H1 (cell line): ENCODE measurements at places on chromosomes 7 and 10. TPM values are rescaled to one million over a fixed set of nuclear protein-coding genes. Genes with fewer than 3 reads are reported as not detected.

Gene MRPL32
- 94.0 and 97.2 TPM in 2 replicates for total RNA-seq

Gene MACROH2A2
- 7.8 and 7.9 TPM in 2 replicates for total RNA-seq

Gene SLC16A12
- total RNA-seq: 1.6 and 2.0 TPM in 2 replicates

Gene HPSE2
- 0.38 and 0.58 TPM in 2 replicates for total RNA-seq

Gene LIPF
- not detected in 2 replicates for total RNA-seq

Gene SFTPA2
- total RNA-seq: not detected in 2 replicates

Gene DNAJC9
- 29.2 and 32.2 TPM in 2 replicates for total RNA-seq

Gene RFC2
- 85.4 and 90.5 TPM in 2 replicates for total RNA-seq

Gene FZD1
- 0.88 and 0.91 TPM in 2 replicates for total RNA-seq

Gene TRUB1
- total RNA-seq: 21.2 and 22.2 TPM in 2 replicates

GRCh38 chr10:17229016-17229716 lies 1.1 kb downstream of the VIM start:
- peaks cover 4% of the 10 kb centered on the region for H3K36me3 ChIP-seq
- H3K4me3 ChIP-seq: peak overlapping the region; percentile 81
- peaks cover 12% of the 10 kb centered on the region for H3K4me1 ChIP-seq
- H3K27ac ChIP-seq: no peak overlapping the region
- no peak for DNase-seq

DNA sequence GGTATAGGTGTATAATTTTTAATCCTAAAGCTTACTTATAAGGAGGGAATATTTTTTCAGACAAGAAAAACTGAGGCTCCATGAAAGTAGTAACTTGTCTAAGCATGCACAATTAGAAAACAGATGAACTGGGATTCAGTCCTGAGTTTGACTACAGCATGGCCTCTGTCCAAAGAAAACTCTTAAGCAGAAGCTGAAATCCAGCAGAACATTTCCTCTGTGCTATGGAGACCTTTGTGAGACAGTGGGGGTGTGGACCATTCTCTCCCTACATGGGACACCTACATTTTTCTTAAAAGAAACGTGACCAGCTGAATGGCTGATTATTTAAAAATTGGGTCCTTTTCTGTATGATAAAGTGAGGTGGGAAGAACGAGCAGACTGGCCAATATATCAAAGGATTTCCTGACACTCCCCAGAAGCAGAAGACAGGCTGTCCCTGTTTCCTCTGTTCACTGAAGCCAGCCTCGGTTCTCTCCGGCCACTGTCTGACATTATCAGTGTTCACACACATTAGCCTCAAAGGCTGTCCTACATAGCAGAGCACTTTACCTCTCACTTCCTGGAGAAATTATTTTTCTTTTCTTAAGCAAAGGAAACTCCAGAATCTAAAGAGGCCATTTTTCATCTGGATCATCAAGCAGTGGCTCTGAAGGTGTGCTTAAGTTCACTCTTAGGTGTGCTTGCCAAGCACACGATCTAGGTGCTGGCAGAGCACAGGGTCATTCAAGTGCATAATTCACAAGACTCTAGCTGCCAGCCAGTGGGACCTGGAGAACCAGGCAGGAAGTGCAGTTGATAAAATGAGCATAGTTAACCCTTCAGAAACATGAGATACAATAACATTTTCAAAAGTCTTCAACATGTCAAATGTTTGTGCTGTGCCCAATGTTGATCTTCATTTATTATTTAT lies 40.4 kb upstream of the KIAA1217 start:
- no peak overlapping the region for H3K27ac ChIP-seq
- DNase-seq: no peak
- H3K4me3 ChIP-seq: no peak overlapping the region
- H3K36me3 ChIP-seq: no peaks in the 10 kb centered on the region
- H3K27me3 ChIP-seq: no peaks in the 10 kb centered on the region

GRCh38 chr7:43290978-43291377 lies 178.5 kb downstream of the HECW1 start:
- peak overlapping the region; percentile 79 for H3K27ac ChIP-seq
- no peak overlapping the region; the same call in 1 of the 2 replicates for H3K4me3 ChIP-seq
- no peaks in the 10 kb centered on the region for H3K27me3 ChIP-seq
- H3K36me3 ChIP-seq: no peaks in the 10 kb centered on the region
- H3K4me1 ChIP-seq: peaks cover 25% of the 10 kb centered on the region

- H3K27ac ChIP-seq: no peak overlapping the region
- H3K4me1 ChIP-seq: peaks cover 28% of the 10 kb centered on the region
- H3K4me3 ChIP-seq: no peak overlapping the region
- H3K36me3 ChIP-seq: no peaks in the 10 kb centered on the region
Observed at GRCh38 chr10:129966370-129966888, 2.4 kb upstream of the EBF3 start.

DNA sequence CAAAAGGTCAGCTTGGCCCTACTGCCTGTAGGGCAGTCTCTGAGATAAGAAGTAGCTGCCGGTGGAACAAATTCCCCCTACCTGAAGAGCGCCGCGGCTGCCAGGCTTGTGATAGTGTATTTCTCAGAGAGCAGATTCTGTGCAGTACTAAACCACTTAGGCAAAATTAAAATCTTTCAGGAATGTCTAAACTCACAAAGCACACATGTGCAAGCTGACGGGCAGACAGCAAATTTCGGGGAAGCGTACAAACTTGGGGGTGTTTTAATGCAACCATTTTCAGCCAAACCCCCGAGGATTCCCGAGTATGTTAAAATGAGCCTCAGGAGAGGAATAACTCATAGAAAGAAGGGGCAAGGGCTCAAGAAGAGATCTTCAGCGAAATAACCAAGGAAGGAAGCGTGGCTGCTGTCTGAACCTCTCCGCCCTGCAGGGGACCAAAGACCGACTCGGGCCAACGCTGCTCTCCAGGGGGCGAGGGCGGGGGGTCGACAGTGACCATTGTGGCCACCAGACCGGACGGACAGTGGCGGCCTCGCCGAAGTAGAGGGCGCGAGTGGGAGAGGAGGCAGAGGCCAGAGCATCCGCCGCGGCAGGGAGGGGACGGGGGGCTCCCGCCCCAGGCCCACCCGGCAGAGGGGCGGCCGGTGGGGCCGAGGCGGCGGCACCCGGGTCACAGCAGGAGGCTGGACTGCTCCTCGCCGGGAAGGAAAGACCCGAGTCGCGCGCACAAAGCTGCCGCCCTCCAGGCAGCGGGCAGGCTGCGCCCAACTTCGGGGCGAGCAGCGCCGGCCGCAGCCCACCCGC lies 819 bp downstream of the HYCC1 start:
- no peaks in the 10 kb centered on the region for H3K4me1 ChIP-seq
- H3K4me3 ChIP-seq: peak overlapping the region; percentile 94
- peak; percentile 66 for DNase-seq
- H3K36me3 ChIP-seq: no peaks in the 10 kb centered on the region

- no peaks in the 10 kb centered on the region for H3K27me3 ChIP-seq
- no peaks in the 10 kb centered on the region for H3K4me1 ChIP-seq
- DNase-seq: no peak
- H3K27ac ChIP-seq: no peak overlapping the region
Observed at GRCh38 chr7:134042307-134042706, 84.8 kb upstream of the LRGUK start.

GRCh38 chr7:67453580-67454380 lies 457.1 kb downstream of the TYW1 start:
- H3K36me3 ChIP-seq: no peaks in the 10 kb centered on the region
- H3K4me3 ChIP-seq: no peak overlapping the region
- no peak for DNase-seq

- H3K36me3 ChIP-seq: no peaks in the 10 kb centered on the region
- no peak for DNase-seq
- no peak overlapping the region for H3K4me3 ChIP-seq
- H3K27me3 ChIP-seq: no peaks in the 10 kb centered on the region
- H3K4me1 ChIP-seq: no peaks in the 10 kb centered on the region
Observed at GRCh38 chr10:4658777-4659176, 167.2 kb upstream of the AKR1E2 start.

DNA sequence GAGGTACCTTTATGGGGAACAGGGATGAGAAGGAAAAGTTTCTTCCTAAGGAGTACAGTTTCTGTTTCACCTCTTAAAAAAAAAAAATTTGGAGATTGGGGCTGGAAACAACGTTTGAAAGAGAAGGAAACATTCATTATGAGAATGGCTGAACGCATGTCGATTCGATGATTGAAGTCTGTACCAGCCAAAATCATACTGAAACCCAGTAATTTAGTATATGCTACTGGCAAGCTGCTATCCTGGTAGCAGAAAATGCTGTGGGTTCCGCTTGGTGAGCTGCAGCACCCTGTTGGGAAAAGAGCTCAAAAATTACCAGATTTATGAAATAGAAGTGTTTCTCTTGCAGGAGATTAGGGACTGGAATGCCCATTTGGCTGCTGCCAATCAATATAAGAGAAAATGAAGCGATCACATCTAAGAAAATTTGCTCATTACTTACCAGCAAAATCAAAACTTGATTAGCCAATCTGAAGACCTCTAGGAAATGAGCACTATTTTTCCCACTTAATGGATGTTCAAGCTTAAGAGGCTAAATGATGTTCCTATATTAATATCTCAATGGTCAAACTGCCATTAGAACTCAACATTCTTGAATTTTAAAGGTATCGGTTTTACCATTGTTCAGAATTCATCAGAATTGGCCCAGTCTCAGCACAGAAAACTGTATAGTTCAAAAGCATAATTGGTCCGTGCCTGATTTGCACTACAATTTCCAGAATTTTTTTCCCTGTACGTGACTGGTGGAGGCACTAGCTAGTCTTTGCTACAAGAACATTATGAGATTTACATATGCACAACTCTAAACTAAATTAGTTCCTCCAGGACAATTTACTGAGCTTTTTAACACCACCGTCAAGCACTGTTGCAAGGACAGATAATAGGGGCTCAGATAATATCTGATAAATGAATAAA lies 1.2 kb upstream of the ITGB1 start:
- peak overlapping the region; percentile 97 for H3K27ac ChIP-seq
- H3K27me3 ChIP-seq: no peaks in the 10 kb centered on the region
- peak overlapping the region; percentile 87 for H3K4me3 ChIP-seq
- H3K36me3 ChIP-seq: no peaks in the 10 kb centered on the region

DNA sequence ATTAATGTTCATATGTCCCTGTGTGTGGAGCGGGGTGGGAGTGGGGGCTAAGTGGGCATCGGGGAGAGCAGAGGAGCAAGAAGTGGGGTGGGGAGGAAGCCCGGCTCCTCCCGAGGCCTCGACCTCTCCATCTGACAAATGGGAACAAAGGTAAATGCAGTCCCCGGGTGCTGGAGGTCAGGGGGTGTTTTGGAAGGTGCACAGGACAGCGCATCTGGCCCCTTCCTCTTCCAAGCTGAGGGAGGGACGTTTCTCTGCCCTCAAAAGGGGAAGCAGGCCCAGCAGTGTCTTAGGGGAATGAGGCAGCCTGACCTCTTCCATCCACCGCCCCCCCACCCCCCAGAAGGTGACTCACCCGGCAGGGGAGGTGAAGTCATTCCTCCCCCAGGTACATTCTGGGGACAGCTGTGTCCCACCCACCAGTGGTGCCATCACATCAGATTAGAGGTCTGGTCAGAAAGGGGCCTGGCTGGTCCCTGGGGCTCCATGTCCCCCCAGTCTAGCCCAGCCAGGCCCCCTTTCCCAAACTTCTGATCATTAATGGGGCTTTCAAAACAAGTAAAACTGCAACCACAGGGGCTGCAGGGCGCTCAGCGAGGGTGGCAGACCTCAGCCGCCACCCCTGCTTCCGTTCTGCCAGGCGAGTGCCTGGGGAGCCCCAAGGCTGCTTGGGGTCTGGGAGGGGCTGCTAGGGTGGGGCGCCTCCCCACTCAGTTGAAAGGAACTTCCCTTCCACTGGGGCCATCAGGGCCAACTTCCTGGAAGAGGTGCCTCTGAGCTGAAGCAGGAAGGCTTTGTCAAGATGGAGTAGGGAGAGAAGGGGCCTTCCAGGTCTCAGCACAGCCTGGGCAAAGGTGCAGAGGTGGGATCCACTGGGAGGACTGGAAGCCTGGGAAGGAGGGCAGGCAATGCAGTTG lies 10.8 kb downstream of the LFNG start:
- DNase-seq: no peak
- H3K4me1 ChIP-seq: peaks cover 13% of the 10 kb centered on the region
- no peak overlapping the region for H3K27ac ChIP-seq
- H3K27me3 ChIP-seq: no peaks in the 10 kb centered on the region
- H3K4me3 ChIP-seq: no peak overlapping the region
- H3K36me3 ChIP-seq: peaks cover 7% of the 10 kb centered on the region; the same call in 1 of the 2 replicates
